ENCODE measurements at places on chromosomes 1 and 21.

- H3K36me3 ChIP-seq = no peaks in the 10 kb centered on the region
- H3K4me1 ChIP-seq = no peaks in the 10 kb centered on the region
- no peak for DNase-seq
- no peak overlapping the region for H3K4me3 ChIP-seq
- no peaks in the 10 kb centered on the region for H3K27me3 ChIP-seq
- no peak overlapping the region for H3K27ac ChIP-seq
These were observed 178.4 kb downstream of the USP25 start for GRCh38 chr21:15908187-15908586.

GRCh38 chr1:117162816-117163215, 41.3 kb upstream of the TRIM45 start:
- DNase-seq = no peak
- no peaks in the 10 kb centered on the region for H3K27me3 ChIP-seq
- H3K36me3 ChIP-seq = no peaks in the 10 kb centered on the region

GRCh38 chr1:73411479-73411878, 786.5 kb downstream of the LRRIQ3 start:
- DNase-seq = no peak
- no peak overlapping the region for H3K27ac ChIP-seq
- H3K4me1 ChIP-seq = no peaks in the 10 kb centered on the region
- no peaks in the 10 kb centered on the region for H3K36me3 ChIP-seq
- no peak overlapping the region for H3K4me3 ChIP-seq
- H3K27me3 ChIP-seq = no peaks in the 10 kb centered on the region

DNA sequence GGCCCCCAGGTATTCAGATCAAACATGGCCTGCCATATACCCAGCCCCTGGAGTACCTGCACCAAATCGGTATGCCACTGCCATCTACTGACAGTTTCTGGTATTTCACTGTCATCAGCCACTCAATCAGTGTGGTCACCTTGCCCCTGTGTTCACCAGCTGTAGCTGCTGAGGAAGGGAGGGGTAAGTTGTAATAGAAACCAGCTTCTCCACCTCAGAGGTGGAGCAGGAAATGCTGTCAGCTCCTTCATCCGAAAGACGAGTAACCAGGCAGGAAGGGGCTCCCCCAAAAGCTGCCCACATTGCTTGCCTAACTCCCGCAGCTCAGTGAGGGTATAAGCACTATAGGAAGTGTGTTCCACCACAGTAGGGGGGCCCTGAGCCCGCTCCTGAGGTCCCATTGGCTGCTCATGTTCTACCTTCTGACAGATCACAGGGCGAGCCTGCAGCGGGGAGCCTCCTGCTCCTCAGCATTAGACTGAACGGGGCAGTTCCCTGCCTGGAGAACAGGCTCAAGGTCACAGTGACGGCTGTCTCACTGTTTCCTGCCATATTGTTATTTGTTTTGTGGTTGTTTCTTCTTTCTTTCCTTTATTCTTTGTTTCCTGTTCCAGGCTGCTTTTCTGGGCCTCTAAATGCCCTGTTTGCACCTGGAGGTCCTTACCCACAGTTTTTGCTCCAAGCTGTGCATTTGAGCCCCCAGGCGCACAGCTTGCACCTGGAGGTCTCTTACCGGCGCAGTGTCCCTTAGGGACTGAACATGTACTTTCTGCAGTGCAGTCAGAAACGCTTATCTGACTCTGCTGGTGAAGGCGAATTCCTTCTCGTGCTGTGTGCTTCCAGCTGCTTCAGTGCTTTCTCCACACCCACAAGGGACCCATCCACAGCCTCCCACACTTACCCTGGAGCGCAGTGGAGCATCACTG, 1638.3 kb downstream of the MRPL39 start:
- peak; percentile 25 for DNase-seq
- no peaks in the 10 kb centered on the region for H3K36me3 ChIP-seq
- no peak overlapping the region for H3K4me3 ChIP-seq

GRCh38 chr1:223135176-223135942, 7.7 kb downstream of the TLR5 start:
- DNase-seq = no peak
- peaks cover 11% of the 10 kb centered on the region for H3K4me1 ChIP-seq
- no peak overlapping the region for H3K4me3 ChIP-seq
- no peaks in the 10 kb centered on the region for H3K36me3 ChIP-seq
- H3K27me3 ChIP-seq = no peaks in the 10 kb centered on the region

DNA sequence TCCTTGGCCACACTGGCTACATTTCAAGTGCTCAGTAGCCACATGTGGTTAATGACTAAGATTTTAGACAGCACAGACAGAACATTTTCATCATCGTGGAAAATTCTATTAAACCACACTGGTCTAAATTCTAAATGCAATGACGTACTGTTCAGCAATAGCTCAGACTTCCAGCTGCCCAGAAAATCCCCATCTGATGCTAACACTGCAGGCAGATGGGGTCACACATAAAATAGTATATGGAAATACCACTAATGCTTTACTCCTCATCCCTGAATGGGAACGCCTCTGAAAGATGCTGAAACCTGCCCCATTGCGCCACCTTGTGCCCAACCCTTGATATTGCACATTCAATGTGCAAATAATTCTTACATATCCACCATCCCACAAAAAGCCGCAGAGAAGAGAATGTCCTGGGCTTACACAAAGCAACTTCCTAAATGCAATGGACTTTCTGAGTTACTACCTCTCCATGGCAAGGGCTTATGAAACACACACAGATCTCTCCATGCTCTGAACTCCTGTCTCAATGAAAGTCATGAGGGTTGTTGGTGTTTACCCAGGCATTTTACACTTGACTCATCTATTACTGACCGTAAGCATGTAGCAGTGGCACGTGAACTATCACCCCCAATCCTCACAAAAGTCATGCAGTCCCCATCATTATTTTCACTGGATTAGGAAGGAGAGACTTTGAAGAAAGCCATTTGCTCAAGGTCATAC, 20.3 kb upstream of the SLC5A9 start:
- DNase-seq = peak; percentile 84
- no peak overlapping the region for H3K4me3 ChIP-seq
- no peak overlapping the region for H3K27ac ChIP-seq
- H3K27me3 ChIP-seq = no peaks in the 10 kb centered on the region
- H3K4me1 ChIP-seq = no peaks in the 10 kb centered on the region
- H3K36me3 ChIP-seq = no peaks in the 10 kb centered on the region

DNA sequence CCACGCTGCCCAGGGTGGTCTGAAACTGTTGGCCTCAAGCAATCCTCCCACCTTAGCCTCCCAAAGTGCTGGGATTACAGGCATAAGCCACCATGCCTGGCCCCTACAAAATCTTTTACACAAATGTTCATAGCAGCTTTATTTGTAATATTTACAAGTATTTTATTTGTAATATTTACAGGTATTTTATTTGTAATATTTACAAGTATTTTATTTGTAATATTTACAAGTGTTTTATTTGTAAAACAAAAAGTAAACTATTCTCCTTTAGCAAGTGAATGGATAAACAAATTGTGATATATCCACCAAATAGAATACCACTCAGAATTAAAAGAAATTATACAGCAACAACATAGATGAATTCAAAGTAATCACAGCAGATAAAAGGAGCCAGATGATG, 11.4 kb upstream of the FNBP1L start:
- no peaks in the 10 kb centered on the region for H3K36me3 ChIP-seq
- no peak overlapping the region for H3K4me3 ChIP-seq
